ENCODE measurements at places on chromosomes 3 and 15.

DNA sequence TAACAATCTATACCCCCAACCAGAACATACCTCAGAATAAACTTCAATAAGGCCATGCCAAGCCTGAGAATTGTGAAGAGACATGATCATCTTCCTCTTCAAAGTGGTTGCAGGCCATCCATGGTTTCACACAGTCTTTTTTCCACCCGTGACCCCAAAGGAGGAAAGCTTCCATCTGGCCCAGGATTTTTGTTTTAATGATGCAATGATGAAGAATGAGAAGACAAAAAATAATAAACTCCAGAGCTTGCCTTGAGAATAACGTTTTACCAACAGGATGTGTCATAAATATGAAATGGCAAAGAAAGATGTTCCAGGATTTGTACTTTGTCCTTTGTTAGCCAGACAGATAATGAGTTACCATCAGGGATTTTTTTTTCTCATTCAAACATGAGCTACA lies 201.9 kb downstream of the WNT5A start:
- no peak for DNase-seq

- DNase-seq, result no peak
Observed at GRCh38 chr15:47184908-47185801, 532.1 kb upstream of the SEMA6D start.

DNA sequence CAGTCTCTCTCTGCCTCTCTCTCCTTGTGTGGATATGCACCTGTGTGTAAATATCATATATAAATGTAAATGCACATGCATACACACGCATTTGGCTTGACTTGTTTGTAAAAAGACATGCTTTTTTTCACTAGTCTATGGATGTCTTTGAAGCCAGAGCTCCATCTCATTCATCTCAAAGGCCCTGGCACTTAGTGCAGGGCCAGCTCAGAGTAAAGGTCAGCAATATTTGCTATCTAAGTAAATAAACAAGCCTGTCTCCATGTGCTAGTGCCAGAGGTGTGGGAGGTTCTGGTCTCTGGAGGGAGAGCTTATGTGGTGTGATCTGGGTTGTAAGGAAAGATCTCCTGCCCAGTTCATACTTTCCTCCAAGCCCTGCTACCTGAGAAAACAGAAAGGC lies 5.6 kb downstream of the CLSTN2 start:
- DNase-seq, result no peak

DNA sequence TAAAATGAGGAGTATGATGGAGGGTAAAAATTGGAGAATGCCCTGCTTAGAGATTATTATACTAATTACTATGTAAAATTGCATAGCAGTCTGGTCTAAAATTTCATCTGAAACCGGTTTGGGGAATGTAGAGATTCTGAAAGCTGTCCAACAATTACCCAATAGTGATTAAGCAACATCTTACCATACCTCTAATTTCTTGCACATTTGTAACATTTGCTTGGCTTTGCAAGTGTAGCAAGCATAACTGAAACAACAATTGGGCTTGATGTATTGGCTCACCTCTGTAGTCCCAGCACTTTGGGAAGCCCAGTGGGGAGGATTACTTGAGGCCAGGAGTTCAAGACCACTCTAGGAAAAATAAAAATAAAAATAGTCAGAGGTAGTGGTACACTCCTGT lies 17.4 kb downstream of the AADACL2 start:
- no peak for DNase-seq

DNA sequence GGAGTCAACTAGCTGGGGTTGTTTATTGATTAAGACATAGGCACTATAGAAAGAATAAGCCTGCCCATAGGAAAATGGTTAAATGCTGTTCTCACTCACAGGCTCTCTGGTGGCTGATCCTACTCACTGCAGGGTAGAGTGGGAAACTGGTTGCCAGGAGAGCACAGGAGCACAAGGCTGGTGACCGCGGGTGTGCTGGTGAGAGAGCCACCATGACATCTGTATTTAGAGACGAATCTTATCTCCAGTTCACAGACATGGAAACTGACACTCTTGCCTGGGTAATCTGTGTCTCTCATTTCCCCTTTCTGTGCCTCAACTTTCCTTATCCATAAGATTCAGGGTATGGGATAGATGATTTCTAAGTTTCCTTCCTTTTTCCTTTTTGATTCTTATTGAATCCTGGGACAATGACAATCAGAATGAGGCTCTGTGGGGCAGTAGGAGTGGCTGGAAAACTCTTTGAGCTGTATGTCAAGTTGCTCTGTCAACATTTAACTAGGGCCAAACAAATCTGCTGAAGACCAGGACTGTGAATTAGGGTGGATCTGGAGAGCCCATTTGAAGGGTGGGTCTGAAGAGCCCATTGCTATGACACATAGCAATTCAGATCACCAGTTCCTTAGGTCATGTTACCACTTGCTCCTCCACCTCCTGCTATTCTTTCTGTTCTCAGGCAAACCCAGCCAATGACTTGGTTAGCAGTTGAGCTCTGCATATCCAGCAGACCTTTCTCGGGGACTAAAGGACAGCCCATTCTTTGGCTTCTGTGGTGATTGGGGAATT lies 286.1 kb upstream of the TBL1XR1 start:
- DNase-seq, result no peak
